ENCODE measurements at places on chromosomes 5 and 9. TPM values are rescaled to one million over a fixed set of nuclear protein-coding genes. Genes with fewer than 3 reads are reported as not detected.

Gene IL9
- total RNA-seq = not detected

Gene MBLAC2
- 3.7 TPM for total RNA-seq

Gene DOCK8
- total RNA-seq = 5.9 TPM

Gene SLC31A2
- total RNA-seq = 1.4 TPM

Gene EGFLAM
- total RNA-seq = not detected

Gene CD72
- 0.12 TPM for total RNA-seq

Gene EPB41L4B
- total RNA-seq = 2.7 TPM

DNA sequence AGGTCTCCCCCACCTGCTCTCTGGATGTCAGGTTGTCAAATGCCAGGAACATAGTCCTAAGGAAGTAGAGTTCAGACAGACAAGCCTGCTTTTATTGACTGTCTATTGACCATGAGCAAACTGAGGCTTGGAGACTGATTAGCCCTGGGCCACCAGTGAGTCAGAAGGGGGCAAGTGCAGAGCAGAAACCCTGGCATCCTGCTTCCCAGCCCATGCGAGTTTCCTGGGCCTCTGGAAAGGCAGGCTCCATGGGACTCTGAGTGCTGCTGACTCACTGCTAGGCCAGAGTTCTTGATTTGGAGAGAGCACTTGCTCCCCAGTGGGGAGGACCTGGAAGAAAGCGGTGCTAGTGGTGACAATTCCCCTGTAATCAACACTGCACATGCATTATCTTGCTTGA, 2.8 kb upstream of the HBEGF start:
- DNase-seq = no peak

- DNase-seq = no peak
Measured at GRCh38 chr9:38404314-38404713, 11.8 kb downstream of the ALDH1B1 start.

GRCh38 chr5:73103870-73104299, 16.5 kb upstream of the TMEM171 start:
- no peak for DNase-seq

GRCh38 chr9:80191108-80191507, 619.3 kb downstream of the TLE4 start:
- no peak for DNase-seq

GRCh38 chr9:128243215-128244018, 32.4 kb downstream of the GOLGA2 start:
- DNase-seq = no peak

Data from Caki2 (cell line).